ENCODE measurements at places on chromosomes 1 and 21.

GRCh38 chr1:162200096-162200847, 130.8 kb downstream of the NOS1AP start:
- DNase-seq, result no peak

GRCh38 chr21:26112127-26112742, 58.3 kb downstream of the APP start:
- DNase-seq, result no peak

GRCh38 chr1:67586596-67586995, 98.4 kb upstream of the GADD45A start:
- no peak for DNase-seq

DNA sequence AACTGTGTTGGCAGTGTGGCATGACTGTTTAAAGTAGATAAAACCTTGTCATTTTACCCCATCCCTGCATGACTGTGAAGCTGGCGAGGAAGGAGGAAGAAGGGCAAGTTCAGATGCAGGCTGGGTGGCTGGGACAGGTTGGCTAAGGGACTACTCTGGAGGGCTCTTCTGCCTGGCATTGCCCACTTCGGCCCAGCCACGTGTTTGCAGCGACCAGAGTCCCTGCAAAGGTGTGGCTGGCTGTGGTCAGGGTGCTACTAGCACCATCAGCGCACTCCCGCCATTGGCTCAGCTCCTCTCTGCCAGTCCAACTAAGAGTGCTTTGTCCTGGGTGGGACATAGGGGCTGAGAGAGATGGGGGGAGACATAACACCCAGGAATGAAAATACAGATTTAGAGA, 7.2 kb downstream of the C1orf115 start:
- DNase-seq, result no peak

DNA sequence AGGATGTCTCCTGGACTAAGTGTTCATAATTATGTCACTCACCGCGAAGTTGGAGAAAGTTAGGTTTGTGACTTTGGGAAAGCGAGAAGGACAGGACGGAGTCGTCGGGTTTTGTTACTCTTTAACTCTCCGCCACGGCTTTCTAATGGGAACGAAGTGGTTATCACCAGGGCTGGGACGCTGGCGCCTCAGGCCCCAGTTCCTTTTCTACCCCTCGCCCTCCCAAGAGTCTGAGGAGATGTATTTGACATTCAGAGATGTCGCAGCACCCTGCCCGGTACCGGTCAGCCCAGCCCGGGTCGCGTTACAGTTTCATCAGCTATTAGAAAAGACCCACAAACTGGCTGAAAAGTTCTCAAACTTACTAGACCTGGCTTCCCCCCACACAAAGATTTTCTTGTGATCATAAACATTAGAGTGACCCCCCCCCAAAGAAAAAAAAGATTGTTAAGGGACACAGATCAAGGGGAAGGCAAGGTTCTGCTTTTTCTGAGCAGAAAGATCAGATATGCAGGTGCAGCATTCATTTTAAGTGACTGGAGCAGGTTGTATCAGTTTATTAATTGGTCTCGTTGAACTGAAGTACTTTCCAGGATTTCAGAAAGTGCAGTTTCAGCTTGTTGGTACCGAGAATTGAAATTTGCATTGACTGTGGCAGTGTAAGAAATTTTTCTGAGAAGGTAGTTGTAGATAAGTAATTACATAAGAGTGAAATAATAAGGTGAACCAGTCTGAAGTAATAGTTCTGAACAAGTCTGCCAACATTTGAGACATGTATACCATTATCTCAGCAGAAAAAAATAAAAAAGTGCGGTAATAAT, 859 bp upstream of the ZBTB18 start:
- DNase-seq, result no peak

DNA sequence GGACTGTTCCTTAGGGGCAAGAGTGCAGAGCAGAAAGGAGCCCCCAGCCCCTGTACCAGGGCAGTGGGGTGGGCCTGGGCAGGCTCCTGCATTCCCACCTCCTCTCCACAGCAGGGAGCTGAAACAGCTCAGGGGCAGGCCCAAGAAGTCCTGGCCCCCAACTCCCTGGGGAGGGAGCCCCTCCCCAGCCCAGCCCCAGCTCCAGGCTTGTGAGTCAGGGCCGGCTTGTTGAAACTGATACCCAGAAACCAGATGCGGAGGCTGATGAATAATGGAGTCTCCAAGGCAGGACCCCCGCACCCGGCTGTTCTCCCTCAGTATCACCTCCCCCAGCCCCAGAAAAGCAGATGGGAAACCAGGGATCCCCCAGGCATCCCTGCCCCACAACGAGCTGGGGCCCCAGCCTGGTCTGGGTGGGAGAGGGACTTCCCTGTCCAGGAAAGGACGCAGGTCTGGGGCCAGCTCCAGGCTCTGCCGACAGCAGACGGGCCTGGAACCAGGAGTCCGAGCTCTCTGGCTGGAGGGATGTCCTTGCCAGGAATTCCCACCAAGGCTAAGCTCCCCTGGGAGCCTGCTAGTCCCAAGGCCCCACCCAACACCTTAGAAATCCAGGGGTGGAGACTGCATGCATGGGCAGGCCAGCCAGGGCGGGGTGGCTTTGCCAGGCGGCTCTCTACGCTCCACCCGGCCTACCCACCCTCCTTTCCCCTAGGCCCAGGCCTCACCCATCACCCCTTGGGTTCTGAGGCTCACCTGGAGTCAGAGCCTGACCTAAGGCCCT, 2.7 kb downstream of the PLEKHG5 start:
- DNase-seq, result no peak

DNA sequence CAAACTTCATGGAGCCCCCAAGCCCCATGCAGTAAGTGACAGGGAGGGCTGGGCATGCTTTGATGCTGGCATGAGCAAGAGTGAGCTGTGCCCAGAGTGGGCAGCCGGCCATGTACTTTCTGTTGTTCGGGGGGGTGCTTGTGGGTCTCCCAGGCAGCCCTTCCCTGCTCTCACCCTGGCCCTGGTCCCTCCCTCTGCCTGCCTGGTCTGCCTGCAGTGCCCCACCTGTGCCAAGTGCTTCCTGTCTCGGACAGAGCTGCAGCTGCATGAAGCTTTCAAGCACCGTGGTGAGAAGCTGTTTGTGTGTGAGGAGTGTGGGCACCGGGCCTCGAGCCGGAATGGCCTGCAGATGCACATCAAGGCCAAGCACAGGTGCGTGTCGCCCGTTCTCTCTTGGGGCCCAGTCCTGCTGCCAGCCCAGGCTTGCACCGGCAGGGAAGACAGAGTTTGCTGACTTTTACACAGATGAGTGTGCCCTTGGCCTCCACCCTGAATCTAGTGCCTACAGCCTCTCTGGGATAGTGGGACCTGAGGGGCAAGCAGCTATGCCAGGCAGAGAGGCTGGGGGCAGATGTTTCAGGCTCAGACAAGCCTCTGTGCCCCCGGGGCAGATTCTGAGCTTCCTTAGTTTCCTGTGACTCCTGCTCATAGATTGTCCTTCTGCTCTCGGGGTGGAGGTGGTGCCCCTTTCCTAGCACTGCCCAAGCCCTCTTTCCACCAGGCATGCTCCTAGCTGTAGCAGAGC, 7.6 kb downstream of the ZBTB48 start:
- no peak for DNase-seq

DNA sequence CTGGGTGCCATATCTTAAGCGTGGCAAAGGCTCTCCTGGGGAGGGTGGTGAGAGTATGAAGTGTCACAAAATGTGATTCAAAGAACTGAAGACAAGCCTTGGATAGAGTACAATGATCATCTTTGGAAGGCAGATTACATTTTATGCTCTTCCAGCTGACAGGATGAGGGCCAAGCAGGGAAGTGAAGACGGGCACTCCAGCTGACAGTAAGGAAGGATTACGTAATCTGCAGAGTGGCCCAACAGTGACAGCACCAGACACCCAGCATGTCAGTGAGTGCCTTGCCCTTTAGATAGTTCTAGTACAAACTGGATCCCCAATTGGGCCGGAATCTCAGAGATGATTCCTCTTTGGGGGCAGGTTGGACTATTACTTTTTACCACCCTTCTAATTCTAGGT, 52.7 kb downstream of the UBE2T start:
- no peak for DNase-seq

DNA sequence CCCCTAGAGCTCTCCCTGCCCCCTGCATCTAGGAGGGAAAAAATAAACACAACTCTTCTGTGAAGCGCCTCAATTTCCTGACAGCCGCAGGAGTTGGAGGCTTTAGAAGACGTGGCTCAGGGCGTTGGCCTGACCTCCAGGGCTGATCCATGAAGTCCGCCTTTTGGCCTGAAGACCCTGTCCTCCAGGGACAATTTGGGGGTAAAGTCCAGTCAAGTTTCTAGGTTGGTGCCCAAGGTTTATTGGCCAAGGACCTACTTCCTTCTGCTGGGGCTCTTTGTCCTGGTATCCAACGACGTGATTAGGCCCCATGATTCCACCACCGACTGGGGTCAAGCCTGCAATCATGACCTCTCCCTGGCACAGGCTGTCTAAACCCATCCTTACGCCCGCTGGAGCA, 54.9 kb downstream of the PTPRF start:
- no peak for DNase-seq

DNA sequence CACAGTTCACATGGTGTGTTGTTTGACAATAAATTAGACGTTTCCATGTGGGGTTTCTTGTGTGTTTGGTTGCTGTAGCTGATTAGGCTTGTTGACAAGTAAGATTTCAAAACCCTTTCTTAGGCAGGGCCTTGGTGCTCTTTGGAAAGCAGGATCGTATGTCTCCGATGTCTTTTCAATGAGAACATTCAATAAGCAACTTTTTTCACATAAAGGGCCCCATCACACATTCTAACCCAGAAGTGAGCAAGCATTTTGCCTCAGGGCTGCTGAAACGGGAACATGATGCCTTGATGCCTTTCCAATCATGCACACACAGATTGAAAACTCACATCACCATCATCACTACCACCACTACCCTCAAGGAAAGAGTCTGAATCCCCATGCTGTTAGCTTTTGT, 33.1 kb downstream of the LPAR3 start:
- DNase-seq, result no peak

DNA sequence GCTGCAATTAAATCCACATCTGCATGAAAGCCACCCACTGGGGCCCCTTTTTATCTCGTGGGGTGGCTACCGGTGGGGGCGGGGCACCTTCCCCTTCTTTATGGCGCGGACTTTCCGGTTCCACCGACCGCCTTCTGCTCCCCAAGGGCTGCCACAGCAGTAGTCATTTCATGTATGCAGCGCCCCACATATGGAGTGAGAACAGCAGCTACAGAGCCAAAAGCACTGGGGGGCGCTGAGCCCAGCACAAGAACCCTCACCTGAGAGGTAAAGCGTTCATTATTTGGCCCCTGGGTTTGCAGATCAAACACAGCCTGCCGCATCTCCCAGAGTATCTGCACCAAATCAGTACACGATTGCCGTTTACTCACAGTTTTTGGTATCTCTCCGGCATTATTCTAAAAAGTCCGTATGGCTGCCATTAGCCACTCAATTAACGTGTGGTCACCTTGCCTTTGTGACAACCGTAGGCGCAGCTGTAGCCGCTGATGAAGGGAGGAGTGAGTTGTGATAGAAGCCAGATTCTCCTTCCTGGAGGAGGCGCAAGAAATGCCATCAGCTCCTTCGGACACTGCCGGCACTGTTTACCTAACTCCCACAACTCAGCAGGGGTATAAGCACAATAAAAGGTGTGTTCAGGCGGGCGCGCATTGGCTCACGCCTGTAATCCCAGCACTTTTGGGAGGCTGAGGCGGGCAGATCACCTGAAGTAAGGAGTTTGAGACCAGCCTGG, 30.4 kb upstream of the CR2 start:
- no peak for DNase-seq

- no peak for DNase-seq
Measured at GRCh38 chr1:2001773-2002411, 1.7 kb downstream of the CFAP74 start.

DNA sequence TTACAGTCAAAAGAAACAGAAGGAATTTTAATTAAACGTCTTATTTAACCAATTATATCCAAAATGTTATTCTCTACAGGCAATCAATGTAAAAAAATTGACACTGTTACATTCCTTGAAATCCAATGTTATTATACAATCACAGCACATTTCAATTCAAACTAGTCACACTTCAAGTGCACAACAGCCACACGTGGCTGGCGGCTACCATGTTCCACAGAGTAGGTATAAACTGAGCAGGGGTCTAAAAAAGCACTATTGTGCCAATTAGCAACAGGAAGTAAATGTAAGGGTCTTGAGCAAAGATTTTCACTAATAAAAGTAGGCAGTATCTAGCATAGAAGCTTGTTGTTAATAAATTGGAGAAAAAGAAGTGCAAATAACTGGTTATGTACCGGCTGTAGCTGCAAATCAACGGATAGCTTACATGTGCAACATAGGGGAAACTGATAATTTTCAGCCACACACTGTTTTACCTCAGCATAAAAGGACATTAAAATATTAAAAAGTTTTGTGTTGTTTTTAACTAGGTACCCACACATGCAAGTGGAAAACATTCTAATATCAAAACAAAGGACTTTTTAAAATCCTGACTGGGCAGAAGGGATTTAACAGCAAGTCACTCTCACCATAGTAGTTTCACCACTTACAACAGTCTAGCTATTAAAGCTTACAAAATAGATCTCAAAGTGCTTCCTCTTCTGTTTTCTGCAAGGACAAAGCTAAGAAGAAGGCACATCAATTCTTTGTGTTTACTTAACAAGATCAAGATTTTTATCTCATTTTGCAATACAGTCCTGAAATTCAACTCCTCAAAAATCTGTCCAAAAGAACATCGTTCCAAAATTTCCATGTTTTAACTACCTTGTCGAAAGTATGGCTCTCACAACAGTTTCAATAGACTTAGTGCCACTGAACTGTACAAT, 2.5 kb downstream of the CSDE1 start:
- no peak for DNase-seq

DNA sequence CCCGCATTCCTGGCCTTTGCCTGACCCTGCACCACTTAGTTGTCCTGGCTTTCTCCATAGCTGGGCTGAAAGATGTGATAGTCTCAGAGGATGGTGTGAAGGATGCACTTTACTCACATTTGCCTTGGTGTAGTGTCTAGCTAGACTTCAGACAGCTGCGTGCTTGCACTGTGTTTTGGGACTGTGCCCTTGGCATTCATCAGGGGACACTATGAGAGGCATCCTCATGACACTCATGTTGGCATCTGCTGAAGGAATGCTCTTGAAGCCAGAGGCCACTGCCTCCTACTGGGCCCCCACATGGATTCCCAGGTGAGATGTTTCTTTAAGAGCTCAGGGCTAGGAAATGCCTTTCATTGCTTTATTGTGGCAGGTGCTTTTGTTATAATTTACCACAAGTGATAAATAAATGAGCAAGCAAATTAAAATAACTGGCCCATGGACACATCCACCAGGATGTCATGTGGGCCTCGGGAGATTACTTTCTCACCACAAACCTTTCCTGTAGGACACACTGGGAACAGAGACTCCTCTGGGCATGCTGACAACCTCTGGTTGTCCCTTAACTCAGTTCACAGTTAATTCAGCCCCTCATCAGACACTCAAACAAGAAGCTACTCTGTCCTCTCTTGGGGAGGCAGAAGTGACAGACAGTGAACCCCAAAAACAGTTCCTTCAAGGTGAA, 99.4 kb upstream of the SPATA6 start:
- DNase-seq, result no peak

- no peak for DNase-seq
Measured at GRCh38 chr1:178172939-178173338, 79.0 kb downstream of the RASAL2 start.

DNA sequence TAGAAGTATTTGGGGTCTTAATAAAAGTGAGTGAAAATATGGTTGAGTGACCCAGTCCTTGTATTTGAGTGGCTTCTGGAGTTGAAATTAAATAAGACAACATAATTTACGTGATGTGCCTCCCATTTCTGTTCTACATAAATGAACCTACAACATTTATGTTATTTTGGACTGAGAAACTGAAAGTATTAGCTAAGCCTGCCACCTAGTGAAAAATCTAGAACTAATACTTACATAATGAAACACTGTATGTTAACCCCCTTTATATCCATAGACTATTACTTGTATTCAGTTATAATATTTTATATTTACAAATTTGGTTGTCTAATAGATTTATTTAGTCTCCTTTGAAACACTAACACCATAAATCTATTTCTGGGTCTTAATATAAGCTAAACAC, 298.9 kb downstream of the KCNT2 start:
- DNase-seq, result no peak
